Stimulated activated CD4-positive, alpha-beta T cell treated with anti-CD3 and anti-CD28 coated beads, Interleukin-2, amount 100 ng/mL, for 24 hours (primary cell): ENCODE measurements at places on chromosomes 16 and 17.

DNA sequence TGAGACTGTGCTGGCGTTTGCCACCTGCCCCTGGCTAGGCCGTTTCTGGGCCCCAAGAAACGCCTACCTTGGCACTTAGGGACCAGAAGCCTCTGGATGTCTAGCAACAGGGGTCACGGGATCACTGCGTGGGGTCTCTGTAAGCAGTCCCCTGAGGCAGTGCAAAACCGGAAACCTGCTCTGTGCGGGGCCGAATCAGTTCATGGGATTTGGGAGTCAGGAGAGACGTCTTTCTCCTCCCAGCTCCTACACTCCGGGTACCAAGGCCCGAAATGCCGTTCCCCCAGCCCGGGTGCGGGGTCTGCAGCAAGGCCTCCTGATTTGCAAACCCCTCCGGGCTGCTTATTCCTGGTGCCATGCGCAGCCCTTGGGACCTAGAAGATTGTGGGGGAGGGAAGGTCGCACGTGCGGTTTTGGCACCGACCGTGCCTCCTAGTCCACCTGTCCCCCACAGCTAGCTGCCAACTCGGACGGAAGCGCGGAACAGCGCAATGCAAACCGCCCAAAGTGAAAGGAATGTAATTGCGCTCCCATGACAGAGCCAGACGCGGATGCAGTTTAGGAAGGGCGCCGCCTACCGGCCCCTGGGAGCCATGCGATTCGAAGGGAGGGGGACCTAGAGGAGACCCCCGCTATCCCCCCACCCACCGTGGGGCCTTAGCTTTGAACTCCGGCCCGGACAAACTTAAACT lies 6.5 kb downstream of the IRX5 start:
- DNase-seq: peak; percentile 34

DNA sequence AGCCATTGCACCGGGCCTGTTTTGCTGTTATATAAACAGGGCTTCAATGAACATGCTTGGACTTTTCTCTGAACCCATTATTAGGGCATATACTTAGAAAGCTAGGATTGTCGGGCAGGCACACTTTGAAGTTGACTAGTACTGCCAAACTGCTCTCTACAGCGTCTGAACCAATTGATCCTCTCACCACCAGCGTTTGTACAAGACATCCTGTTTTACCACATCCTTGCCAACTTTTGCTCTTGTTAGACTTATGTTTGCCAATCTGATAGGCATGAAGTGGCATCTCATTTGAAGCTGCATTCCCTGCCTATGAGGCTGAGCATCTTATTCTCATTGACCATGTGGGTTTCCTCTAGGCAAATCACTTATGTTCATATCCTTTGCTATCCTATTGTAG lies 7.4 kb upstream of the PPP1R9B start:
- no peak for DNase-seq

- DNase-seq: no peak
These were observed at the start of gene KCNH6 for GRCh38 chr17:63523253-63523855. TSS of gene KCNH6 (plus strand) at chr17:63523358. CDS start at chr17:63523414, 56 bp downstream.

GRCh38 chr17:63665527-63666214 lies 34.3 kb downstream of the LIMD2 start:
- DNase-seq: no peak

- DNase-seq: peak; percentile 71
These were observed 2.8 kb downstream of the KDM6B start for GRCh38 chr17:7836596-7837407.

DNA sequence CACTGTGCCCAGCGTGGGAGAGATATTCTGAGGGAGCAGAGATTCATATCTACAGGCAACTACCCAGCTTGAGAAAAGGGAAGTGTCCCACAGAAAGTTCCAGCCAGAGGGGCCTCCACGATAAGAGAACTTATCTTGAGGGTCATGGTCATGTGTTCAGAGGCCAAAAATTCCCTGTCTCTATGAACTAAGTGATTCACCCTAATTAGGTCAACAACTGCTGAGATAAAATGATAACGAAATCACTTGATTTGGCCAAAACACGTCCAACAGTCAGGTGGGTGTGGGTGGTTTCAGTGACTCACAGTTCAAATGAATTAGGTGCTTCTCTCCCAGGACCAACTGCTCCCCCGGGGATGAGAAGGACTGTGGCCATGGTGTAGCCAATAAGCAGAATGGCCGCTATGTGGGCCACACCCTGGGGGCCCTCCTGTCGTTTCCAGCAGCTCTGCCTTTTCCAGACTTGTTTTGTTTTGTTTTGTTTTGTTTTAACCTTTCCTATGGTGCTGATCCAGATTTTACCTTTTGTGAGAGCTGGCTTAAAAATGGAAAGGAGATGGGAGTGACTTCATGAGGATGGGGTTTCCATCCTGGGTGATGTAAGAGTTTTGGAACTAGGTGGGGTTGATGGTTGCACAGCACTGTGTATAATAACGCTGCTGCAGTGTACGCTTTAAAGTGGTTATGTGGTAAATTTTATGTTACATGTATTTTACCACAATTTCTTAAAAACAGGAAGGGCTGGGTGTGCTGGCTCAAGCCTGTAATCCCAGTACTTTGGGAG lies 8.7 kb downstream of the DNAI2 start:
- DNase-seq: peak; percentile 70

DNA sequence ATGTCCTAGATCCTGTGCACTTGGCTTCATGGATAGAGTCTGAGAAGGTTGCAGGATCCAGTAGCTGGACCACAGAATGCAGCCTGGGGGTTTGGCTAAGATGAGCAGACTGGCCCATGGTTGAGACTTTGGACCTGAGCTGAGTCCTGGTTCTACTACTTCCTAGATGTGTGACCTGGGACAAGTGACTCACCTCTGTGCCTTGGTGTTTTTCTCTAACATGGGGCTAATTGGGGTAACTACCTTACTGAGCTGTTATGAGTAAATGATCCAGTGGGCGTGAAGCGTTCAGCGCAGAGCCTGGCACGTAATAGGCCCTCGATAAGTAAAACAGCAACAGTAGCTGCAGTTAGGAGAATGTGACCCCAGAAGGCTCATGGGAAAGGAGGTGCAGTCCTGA lies 38.8 kb downstream of the SNX20 start:
- no peak for DNase-seq

GRCh38 chr17:31521632-31522283 lies 130.3 kb downstream of the RAB11FIP4 start:
- no peak for DNase-seq
